ENCODE measurements at places on chromosomes 16 and 17.

DNA sequence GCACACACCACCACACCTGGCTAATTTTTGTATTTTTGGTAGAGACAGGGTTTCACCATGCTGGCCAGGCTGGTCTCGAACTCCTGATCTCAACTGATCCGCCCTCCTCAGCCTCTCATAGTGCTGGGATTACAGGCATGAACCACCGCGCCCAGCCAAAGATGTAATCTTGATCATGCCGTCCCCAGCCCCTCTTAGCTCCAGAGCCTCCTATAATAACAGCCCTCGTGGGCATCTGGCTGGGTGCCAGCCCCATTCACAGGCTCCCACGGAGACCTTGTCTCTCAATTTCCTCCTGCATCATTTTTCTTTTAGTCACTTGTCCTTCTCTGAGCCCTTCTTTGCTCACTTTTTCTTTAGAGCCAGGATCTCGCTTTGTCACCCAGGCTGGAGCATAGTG, 94.2 kb downstream of the KATNIP start:
- no peak for DNase-seq

- no peak for DNase-seq
Measured at GRCh38 chr16:14446796-14447195, 183.3 kb downstream of the PARN start.

DNA sequence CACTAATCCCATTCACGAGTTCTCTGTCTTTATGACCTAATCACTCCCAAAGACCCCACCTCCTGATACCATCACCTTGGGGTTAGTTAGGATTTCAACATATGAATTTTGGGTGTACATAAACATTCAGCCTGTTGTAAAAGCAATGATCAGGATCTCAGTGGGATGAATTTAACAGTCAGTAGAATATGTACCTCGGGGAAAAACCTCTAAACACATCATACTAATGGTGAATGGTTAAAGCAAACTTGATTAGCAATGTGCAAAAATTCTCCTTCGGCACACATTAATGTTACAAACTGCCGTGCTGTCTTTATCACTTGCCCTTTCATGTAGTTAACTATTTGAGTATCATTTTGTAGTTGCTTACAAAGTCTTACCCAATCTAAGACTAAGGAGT, 10.2 kb downstream of the RNF112 start:
- no peak for DNase-seq

DNA sequence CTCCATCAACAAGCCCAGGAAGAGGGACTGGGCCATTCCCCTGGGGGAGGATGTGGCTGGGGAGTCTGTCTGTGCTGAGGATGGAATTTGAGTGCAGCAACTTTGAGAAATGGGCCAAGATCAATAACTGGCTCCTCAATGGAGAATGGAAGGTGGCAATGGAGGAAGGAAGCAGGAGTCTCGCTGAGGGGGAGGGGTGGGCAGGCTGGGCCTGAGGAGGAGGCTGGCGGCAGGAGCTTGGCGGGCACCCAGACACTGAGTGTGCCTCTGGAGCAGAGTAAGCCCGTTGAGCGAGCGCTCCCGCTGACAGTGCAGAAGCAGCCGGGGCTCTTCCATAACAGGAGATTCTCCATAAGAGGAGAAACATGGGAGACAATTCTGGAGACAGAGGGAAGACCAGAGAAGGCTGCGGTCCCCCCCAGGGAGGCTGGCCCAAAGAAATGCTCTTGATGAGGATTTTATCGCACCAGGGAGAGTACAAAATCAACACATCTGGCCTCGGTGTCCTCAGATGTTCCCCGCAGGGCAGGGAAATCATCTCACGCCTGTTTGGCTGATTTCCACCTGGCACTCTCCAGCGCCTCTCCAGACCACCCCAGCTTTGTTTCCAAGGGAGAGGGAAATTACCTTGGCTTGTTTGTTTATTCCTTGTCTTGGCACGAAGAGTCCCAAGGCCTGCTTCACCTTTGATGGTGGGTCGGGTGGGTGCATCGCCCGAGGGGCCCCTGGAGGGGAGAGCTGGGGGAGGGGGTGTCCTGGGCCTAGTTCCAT, 2.8 kb upstream of the MMP15 start:
- DNase-seq, result no peak

GRCh38 chr16:3235856-3236669, 1.1 kb upstream of the ZNF200 start:
- no peak for DNase-seq

- no peak for DNase-seq
Measured at GRCh38 chr16:80158766-80159165, 382.0 kb upstream of the DYNLRB2 start.

- no peak for DNase-seq
Measured at GRCh38 chr16:24825696-24826095, 20.1 kb upstream of the SLC5A11 start.

- no peak for DNase-seq
Measured at GRCh38 chr16:55480228-55480655, 1.2 kb downstream of the MMP2 start.

DNA sequence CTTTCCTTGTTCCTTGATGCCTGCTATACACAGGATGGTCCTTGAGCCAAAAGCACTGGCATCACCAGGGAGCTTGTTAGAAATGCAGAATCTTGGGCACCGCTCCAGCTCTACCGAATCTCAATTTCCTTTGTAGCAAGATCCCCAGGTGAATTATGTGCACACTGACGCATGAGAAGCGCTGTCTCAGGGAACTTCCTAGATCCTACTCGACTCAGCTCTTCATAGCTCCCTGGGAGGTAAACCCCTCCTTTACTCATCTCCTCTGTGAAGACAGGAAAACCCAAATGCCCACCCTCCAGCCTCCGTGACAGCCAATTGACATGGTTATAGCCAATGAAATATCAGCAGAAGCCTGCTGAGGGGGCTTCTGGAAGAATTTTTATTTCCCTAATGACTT, 4.1 kb downstream of the USP31 start:
- no peak for DNase-seq

DNA sequence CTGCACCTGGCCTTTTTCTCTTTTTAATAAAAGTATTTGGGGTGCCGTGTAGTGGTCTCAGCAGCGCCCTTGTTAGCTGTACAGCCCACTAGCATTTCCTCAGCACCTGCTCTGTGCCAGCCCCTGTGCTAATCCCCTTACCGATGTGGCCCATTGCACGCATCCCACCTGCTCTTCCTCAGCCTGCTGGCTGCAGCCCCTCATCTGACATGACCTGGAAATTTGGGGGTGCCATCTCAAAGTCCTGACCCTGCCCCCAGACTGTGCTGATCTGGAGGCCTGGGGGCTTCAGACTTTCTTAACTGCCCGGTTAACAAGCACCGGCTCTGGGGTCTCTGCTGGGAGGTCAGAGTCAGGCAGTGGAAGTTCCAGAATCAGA, 10.4 kb downstream of the GPRC5C start:
- DNase-seq, result no peak

DNA sequence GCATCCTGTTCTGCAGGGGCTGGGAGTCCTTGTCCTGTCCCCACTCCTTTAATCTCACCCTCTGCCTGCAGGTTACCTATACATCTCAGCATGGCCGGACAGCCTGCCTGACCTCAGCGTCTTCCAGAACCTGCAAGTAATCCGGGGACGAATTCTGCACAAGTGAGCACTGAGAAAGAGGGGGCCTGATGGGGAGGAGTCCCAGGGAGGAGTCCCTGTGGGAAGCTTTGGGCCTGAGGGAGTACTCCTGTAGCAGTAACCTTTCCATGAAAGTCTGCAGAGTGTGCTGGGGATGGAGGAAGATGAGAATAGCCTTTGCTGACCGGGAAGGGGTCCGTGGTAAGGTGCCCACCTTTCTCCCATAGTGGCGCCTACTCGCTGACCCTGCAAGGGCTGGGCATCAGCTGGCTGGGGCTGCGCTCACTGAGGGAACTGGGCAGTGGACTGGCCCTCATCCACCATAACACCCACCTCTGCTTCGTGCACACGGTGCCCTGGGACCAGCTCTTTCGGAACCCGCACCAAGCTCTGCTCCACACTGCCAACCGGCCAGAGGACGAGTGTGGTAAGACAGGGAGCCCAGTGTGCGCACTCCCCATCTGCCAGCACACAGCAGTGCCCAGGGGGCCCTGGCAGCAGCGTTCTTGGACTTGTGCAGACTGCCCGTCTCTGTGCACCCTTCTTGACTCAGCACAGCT, 14.8 kb downstream of the MIEN1 start:
- DNase-seq, result no peak

DNA sequence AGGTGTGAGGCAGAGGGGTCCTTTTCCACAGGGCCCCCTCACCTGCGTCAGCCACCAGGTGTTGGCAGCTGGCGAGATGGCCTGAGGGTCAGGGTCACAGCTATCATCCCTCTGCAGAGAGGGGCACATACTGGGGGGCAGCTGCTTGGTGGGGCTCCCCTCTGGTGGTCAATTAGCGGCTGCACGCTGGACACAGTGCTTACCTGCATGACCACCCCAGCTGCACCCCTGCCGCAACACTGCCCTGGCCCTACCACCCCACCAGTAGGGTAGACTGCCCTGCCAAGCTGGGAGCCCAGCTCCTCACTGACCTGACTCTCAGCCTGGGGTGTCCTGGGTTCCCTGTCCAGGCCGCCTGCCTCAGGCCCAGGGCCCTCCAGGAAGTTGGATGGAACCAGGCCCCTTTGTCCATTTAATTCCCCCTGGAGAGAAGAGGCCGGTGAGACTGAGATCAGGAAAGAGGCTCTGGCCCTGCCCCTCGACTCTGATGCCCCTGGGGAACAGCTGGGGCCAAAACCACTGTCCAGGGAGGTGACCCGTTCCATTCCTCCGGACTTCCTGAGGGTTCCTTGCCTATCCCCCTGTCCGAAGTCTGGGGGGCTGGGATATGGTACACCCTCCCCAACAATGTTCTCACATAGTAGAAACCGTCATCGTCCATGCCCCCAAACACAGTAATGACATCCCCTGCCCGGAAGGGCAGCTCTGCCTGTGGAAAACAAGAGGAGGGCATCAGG, 23.7 kb downstream of the TSPOAP1 start:
- DNase-seq, result no peak

- no peak for DNase-seq
Measured at GRCh38 chr17:81508639-81509206, 3.9 kb downstream of the ACTG1 start.

GRCh38 chr17:46152423-46152822, 40.8 kb downstream of the KANSL1 start:
- no peak for DNase-seq

- DNase-seq, result no peak
Measured at GRCh38 chr17:49916854-49917515, 52.0 kb upstream of the DLX4 start.

DNA sequence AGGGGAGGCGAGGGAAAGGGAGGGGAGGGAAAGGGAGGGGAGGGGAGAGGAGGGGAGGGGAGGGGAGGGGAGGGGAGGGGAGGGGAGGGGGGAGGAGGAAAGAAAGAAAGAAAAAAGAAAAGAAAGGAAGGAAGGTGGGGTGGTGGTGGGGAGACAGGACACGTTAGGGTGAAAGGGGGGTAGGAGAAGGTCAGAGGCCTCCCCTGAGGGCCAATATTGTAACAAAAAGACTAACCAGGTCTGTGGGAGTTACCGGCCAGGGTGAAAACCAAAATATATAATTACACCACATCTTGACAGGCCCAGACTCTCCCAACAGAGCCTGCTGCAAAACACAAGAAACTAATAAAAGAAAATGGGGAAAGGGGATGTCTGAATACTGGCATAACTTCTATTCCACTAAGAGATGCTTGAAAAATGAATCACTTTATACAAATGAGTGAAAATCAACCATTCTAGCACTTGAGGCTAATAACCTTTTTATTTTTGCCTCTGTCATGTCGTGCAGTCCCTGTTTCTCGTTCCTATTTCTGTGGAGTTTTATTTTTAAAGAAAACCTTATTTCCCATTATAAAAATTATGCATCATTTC, 10.0 kb downstream of the WDR45B start:
- no peak for DNase-seq

DNA sequence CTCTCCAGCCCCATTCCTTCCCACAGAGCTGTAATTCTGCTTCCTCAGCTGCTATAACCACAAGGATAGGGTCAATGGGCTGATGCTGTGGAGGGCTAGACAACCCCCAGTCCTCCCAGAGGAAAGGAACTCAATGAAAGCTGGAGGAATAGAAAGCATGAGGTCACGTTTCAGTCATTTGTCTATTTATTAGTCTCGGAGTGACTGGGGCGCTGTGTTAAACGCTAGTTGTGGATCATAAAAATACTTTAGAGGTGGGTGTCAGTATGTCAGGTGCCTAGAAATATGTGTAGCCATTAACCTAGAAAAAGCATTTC, 787 bp upstream of the CCL3L1 start:
- DNase-seq, result no peak

DNA sequence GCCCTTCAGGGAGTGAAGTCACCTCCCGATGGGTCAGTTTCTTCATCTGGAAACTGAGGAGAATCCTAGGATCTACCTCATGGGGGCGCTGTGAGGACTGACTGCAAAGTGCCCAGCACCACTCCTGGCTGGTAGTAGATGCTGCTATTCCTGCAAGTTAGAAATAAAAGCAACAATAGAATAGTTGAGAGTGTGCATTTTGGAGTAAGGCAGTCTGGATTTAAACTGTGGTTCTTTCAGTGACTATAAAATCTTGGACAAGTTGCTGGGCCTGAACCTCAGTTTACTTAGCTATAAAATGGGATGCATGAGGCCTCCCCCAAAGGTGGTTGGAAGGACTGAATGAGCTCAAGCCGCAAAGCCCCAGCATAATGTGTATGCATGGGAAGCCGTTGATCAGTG, 70.6 kb downstream of the CYB5B start:
- DNase-seq, result no peak

- DNase-seq, result no peak
Measured at GRCh38 chr17:32123782-32124181, 18.5 kb upstream of the RHOT1 start.

- no peak for DNase-seq
Measured at GRCh38 chr16:15996432-15997109, 47.2 kb downstream of the ABCC1 start.

GRCh38 chr16:86756882-86757703, 178.7 kb downstream of the FOXL1 start:
- DNase-seq, result no peak

DNA sequence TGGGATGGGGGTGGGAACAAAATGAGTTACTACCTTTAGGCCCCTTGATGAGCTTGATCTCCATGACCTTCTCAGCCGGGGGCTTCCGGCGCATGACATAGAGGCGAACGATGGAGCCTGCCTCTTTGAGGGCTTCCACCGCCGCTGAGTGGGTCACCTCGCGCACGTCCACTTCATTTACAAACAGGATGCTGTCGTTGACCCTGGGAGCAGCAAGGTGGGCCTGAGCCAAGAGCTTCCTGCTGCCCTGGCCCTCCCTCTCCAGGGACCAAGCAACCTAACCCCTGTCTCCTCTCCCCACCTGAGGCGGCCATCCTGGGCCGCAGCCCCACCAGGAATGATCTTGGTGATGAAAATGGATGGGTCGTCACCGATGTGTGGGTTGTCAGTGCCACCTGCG, 16.2 kb downstream of the DLG4 start:
- no peak for DNase-seq

- DNase-seq, result no peak
Measured at GRCh38 chr16:76535-77272, 1.3 kb upstream of the MPG start.

Data from stimulated activated CD8-positive, alpha-beta memory T cell treated with anti-CD3 and anti-CD28 coated beads, Interleukin-2, amount 100 ng/mL, for 1 hour (primary cell).